Neural progenitor cell (in vitro differentiated cells): ENCODE measurements at places on chromosomes 5 and 9.

GRCh38 chr5:112367400-112367799 lies 51.7 kb downstream of the EPB41L4A start:
- no peak for DNase-seq

GRCh38 chr9:34568774-34569173 lies 20.8 kb downstream of the CNTFR start:
- no peak for DNase-seq

DNA sequence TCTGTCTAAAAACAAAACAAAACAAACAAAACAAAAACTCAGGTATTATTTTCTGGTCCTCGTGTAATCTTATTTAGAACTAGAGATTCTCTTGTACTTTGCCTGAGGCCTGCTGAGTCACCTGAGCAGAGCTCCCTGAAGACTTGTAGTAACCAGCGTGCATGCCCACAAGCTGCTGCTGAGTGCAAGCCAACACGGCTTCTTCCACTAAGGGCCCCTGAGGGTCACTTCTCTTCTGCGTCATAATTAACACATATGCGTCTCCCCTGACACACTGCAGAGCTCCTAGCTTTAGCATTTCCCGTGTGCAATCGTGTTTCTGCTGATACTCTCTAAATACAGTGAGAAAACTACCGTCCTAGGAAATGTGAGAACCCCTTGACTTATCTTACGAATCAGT lies 10.9 kb upstream of the NDFIP1 start:
- no peak for DNase-seq

- DNase-seq: no peak
These were observed 202.1 kb downstream of the DEPDC1B start for GRCh38 chr5:60497706-60498500.

DNA sequence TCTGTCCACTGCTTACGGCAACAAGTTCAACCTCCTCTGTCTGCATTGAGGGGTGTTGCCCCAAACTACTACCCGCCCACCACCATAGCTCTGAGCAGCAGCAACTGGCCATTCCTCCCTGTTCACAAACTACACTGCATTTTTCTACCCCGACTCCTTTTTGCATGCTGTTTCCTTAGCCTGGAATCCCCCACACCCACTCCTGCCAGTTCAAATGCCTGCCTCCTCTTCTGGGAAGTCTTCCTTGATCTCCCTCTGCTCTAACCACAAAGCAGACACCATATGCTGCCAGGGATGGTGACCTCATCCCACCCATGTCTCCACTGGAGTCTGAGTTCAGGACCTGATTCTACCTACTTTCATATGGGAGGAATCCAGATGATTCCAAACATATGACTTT lies 13.3 kb downstream of the ALDH1B1 start:
- no peak for DNase-seq

GRCh38 chr5:91311168-91311696 lies 71.9 kb downstream of the ARRDC3 start:
- DNase-seq: no peak

- DNase-seq: no peak
These were observed 234.1 kb downstream of the AP3B1 start for GRCh38 chr5:78060421-78060820.
